ENCODE measurements at places on chromosomes 12 and 14.

- DNase-seq: no peak
These were observed 170.6 kb upstream of the DCN start for GRCh38 chr12:91353266-91353665.

DNA sequence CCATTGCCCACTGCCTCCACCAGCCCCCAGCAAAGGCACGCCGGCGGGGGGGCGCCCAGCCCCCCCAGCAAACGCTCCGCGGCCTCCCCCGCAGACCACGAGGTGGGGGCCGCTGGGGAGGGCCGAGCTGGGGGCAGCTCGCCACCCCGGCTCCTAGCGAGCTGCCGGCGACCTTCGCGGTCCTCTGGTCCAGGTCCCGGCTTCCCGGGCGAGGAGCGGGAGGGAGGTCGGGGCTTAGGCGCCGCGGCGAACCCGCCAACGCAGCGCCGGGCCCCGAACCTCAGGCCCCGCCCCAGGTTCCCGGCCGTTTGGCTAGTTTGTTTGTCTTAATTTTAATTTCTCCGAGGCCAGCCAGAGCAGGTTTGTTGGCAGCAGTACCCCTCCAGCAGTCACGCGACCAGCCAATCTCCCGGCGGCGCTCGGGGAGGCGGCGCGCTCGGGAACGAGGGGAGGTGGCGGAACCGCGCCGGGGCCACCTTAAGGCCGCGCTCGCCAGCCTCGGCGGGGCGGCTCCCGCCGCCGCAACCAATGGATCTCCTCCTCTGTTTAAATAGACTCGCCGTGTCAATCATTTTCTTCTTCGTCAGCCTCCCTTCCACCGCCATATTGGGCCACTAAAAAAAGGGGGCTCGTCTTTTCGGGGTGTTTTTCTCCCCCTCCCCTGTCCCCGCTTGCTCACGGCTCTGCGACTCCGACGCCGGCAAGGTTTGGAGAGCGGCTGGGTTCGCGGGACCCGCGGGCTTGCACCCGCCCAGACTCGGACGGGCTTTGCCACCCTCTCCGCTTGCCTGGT, at the start of gene CDKN1B:
CDKN1B (plus strand) TSS at position 576 of the 793 bp plus-strand sequence. CDS start 472 bp downstream, outside the sequence.
- peak; percentile 95 for DNase-seq

DNA sequence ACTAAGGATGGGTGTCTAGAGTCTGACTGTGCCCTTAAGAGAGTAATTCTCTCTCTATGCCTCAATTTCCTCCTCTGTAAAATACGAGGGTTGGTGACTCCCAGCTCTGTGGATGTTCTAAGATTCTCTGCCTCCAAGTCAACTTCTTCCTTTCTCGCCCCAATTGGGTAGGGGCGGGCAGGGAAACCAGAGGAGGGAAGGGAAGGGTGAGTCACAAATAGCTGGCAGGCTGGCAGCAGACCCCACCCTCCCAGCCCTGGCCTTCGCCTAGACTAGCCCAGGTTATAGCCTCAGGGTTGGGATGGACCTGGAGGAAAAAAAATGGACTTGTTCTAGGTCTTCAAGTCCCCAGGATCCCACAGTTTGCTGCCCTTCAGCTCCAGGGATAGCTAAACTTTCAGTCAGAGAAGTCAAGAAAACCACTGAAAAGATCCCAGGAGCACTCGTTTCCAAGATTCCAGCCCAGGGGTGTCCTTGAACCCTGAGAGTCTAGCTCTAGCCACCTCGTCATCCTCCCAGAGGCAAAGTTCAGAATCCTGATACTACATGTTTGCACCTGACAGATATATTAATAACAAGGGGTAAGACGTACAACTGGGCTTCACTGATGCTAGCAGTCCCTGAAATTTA, 2.3 kb downstream of the DGKA start:
- DNase-seq: no peak

GRCh38 chr12:121582583-121583333, 1.9 kb upstream of the KDM2B start:
- DNase-seq: peak; percentile 43

DNA sequence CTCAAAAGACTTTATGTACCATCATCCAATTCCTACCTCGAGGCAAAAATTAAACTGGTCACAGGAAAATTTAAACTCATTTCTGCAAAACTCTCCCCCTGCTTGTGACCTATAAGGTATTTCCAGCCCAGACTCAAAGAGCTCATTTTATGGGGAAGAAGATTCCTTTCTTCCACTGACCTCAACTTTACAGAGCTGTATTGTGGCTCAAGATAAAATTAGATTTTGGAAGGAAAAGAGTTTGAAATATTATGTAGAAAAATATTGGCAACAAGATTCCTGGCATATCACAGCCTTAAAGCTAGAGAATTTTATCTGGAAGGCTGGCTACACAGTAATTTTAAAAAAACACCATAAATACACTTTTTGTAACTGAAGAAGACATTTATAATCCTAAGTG, 91.7 kb downstream of the STXBP6 start:
- no peak for DNase-seq

GRCh38 chr12:16165506-16165905, 112.0 kb downstream of the SLC15A5 start:
- DNase-seq: peak; percentile 19

DNA sequence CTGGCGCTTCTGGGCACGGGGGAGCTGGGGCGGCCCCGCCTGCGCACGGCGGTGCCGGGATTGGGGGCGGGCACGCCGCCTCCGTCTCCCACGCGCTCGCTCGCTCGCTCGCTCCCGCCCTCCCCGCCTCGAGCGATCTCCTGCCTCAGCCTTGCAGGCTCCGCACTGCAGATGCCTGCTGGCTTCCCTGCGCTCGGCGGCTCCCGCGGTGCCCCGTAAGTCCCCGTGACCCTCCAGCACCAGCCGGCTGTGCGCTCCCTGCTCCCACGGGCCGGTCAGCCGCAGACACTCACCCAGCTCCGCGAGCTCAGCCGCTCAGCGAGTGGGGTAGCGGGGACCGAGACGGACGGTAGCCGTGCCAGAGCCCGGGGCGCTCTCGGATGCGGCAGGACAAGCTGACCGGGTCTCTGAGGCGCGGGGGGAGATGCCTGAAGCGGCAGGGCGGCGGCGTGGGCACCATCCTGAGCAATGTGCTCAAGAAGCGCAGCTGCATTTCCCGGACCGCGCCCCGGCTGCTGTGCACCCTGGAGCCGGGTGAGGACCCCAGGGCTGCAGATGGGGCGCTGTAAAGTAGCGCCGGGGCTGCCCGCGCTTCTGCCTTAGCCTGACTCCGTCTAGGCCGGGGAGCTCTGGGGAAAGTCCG, at the start of gene TBC1D30:
TBC1D30 (plus strand) TSS at position 148 of the 643 bp plus-strand sequence; CDS start at position 381, 233 bp downstream.
- DNase-seq: no peak

DNA sequence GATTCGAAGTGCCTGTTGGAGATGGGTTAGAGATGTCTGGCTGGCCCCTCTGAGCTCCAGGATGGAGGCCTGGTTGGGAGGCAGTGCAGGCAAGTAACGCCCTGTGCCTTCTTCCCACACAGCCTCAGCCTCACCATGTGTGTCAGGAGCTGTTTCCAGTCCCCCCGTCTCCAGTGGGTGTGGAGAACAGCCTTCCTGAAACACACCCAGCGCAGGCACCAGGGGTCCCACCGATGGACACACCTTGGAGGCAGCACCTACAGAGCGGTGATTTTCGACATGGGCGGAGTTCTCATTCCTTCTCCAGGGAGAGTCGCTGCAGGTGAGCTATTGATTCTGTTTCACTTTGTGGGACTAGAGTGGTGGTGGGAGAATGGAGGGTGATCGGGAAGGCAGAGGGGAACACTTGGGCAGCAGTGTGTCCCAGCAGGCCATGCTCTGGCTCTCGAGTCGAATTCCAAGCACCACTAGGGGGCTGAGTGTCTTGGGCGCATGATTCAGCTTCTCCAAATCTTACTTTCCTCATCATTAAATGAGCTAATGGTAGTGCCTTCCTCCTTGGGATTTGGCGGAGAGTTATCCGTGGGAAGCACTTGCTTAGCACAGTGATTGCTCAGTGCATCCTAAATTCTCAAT, 6.8 kb downstream of the ACAD10 start:
- peak; percentile 21 for DNase-seq

DNA sequence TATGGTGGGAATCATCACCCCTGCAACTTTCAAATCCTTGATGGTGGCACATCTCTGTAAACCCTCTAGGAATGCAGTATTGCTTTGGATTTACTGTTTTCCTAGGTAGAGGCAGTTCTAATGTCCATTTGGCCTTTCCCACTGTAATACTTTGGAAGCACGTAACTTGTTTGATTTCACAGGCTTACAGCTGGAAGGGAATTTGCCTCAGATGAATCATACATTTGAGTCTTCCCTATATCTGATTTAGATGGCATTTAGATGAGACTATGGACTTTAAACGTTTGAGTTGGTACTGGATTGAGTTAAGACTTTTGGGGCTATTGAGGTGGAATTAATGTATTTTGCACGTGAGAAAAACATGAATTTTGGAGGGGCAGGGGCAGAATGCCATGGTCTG, 35.9 kb downstream of the DAAM1 start:
- no peak for DNase-seq

GRCh38 chr14:104243200-104243599, 104.8 kb downstream of the KIF26A start:
- no peak for DNase-seq
